ENCODE measurements at places on chromosomes 7 and 10.

- no peak for DNase-seq
These were observed 416.1 kb downstream of the DNAJB6 start for GRCh38 chr7:157752832-157753291.

DNA sequence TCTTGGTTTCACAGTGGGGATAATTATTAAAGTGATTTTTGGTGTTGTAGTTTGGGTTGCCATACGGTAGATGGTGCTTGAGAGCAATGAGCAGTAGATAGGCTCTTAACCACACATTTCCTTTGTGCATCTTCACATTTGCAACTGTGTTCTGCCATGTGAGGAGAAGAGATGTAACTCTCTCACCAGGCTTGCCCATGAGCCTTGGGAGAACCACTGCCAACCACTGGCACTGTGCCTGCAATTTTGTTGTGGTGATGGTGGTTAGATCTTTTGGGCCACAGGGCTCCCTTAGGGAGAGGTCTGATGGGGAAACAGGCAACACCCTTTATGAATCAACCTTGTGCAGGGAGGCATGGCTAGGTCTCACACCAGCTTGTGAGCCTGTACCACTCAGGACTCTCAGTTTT is 204.3 kb downstream of the CCDC7 start:
- no peak for DNase-seq

DNA sequence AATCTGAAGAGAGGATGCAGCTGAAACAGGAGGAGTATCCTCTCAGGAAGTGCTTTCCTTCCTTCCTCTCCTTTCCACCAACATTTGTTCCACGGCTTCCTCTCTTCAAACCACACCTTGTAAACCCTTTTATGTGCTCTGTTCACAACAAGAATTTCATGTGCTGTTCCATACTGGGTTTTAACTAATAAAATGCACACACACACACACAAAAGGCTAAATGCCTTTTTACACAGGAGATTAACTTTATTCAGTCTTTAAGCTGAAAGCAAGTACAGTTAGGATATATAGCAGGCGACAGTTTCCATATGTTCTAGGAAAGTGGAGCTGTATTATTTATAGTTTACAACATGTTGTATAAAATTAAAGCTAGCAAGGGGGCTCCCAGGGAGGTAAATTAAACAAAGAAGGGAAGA is 106.7 kb downstream of the REEP3 start:
- no peak for DNase-seq

DNA sequence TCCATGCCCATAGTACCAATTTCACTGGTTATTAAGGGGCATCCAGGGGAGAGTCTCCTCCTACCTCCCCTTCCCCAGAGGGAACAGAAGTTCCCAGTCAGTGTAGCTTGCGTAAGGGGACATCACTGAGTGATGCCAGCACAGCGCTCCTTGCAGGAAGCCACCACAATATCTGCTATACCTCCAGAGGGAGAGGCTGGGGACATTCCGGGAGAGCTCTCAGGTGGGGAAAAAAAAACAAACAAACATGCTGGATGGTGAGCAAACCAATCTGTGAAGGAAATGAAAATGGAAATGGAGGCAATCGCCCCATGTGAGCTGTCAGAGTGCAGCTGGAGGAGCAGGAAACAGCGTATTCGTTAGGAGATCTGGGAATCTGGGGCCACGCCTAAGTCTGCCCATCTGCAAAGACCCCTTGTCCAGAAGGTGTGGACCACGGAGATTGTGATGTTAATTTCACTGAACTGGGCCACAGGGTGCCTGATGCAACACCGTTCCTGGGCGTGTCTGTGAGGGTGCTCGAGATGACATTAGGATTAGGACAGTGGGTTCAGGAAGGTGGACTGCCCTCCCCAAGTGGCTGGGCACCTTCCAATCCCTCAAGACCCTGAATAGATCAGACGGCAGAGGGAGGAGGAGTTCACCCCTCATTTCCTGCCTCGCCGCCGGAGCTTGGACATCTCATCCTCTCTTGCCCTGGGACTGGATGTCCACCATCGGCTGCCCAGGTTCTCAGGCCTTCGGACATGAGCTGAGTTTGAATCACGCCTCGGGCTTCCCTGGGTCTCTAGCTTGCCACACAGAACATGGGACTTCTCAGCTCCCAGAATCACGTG is 30.5 kb downstream of the GNA12 start:
- peak; percentile 64 for DNase-seq

GRCh38 chr7:108299251-108299973 is 156.8 kb downstream of the NRCAM start:
- DNase-seq = no peak

DNA sequence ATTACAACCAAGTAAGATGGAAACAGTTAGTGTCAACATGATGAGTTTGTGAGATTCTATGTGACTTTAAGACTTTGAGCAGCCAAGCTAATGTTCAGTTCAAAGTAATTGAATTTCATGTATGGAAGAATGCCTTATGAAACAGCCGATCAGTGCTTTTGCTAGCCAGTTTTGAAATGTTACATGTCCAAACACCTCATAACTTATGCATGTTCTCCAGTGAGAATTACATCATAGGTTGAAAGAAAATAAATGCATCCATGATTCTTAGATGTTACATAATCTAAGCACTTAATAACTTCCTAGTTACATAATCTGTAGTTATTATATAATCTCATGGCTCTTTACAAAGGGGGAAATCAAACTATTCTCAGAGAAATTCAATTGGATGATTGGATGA is 211.3 kb downstream of the BICC1 start:
- DNase-seq = no peak

GRCh38 chr10:59155556-59155955 is 20.9 kb upstream of the PHYHIPL start:
- no peak for DNase-seq

DNA sequence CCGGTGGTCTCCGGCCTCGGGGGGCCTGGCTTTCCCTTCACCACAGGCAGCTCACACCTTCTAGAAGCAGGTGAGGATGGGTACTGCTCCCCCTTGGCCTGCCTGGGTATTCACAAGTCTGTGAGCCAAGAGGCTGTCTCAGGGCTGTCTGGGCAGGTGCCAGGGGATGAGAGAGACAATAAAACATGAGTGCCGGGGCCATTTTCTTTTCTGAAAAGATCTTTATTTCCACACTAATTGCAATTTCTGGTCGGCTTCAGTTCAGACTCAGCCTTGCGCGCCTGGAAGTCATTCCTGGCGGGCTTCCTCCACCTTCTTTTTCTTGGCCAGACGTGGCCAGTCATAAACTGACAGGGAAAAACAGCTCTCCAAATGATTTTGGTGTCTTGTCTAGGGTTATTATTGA is 171.2 kb downstream of the ARHGAP12 start:
- no peak for DNase-seq

GRCh38 chr7:75819711-75820110 is 6.1 kb upstream of the CCL24 start:
- no peak for DNase-seq

- peak; percentile 83 for DNase-seq
These were observed 17.7 kb downstream of the CLIP2 start for GRCh38 chr7:74306730-74307469.

DNA sequence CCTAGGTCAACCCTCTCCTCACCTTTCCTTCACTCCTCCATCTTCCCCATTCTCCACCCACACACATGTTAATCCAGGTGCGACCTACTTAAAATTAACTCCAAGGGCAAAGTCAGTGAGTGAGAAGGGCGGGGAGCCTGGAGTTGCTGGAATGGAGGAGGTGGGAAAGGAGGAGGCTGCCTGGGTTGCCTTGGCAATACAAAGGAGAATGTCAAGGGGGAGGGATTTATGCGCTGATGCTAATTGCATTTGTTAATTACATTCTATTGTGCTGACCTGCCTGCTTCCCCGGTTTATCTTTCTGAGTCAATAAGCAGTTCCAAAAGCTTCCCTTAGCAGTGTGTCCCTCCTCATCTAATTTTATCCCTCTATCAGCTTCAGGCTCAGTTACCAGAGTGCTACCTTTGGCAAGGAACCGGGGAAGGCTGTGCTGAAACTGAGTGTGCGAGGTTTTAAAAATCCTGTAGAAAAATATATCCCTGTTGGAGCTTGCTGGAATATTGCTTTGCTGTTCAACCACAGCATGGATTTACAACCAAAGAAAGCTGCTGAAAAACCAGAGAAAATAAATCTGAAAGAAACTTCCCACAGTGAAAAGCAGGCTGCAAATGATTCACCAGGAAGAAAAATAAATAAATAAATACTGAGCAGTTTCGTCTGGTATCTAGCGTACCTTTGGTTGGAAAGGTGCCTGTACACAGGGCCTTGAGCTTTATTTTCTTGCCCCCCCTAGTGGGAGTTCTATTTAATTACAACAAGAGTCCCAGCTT is 113.2 kb upstream of the DGKB start:
- DNase-seq = no peak

DNA sequence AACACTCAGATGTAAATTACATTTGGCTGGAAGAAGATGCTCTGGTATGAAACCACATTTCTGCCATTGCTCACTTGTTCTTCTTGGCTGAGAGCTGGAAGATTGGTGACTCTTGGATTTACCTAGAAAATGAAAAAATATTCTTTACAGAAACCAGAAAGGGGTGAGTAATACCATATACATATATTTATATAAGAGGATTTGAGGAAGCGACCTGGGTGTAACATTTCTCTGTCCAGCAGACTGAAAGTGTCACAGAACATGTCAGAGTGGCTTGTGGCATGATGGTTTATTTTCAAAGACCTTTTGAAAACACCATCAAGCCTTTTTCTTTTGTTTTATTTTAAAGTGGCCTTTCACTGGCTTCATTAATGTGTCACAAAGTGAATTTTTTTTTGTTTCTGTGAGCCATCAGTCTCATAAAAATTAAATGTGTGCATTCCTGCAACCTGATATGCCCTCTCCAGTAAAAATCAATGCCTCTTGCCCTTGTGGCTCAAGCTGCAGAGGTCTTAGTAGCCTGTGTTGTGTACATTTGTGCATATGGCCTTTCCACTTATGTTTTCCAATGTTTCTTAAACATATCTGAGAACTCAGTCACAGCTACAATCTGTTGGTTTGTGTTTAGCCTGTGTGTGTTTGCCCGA is 23.5 kb downstream of the CREB5 start:
- DNase-seq = no peak

DNA sequence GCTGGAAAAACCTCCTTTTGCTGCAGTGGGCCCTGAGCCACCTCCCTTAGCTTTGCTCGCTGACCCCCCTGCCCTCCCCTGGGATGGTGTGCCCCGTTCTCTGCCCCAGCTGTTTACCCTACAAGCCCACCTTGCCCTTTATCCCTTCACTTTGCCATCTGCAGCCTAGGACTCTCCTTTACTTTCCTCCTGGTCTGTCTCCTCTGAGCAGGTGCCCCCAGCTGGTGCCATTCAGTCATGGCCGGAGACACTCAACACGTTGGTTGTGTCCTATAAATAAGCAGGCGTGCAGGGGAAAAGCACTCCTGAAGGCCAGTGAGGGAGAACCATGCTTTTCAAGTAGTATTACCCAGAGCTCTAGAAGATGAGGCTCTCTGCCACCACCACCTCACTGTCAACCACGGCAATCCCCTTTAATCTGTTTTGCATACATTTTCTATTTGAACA is 6.1 kb downstream of the RASSF4 start:
- DNase-seq = peak; percentile 64

DNA sequence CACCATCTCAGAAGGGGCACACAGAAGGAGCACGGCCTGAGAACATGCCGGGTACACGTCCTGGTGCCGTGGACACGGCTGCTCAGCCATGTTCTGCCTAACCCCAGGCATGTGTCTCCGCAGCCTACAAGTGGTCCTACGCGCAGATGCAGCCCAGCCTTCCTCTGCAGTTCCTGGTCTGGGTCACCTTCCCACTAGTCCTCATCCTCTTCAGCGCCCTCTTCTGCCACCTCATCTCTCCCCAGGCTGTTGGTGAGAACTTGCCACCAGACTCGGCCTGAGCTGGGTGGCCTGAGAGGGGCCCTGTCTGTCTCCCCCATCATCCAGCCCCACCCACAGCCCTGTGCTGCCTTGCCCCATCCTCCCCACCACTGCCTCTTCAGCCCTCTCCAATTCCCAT is 5.3 kb downstream of the CLCN1 start:
- no peak for DNase-seq

DNA sequence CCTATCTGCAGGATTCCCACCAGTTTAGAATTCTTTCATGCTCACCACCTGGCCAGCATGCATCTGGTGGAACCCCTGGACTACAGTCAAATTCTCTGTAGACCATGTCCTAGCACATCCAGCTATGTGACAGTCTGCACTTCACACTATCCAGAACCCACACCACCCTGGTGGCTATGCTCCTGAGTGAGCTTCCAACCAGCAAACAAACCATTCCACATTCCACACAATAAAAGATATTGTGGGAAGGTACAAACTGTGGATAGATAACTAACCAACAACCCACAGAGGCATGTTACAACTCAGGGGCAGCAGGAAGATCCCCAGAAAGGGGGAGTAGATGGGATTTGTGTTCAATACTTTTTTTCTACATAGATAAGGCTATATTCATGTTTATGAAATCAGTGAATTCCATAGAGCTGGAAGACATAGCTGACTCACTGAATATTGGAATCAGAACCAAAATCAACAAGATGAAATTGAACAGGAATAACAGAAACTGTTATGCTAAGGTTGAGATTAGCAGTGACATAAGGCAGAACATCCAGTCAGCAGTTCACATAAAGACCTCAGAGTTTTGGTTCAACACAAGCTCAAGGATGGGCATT is 72.5 kb downstream of the LRRC17 start:
- no peak for DNase-seq

- no peak for DNase-seq
These were observed 1.2 kb upstream of the NAMPT start for GRCh38 chr7:106285855-106286492.

GRCh38 chr10:127996586-127996985 is 89.7 kb downstream of the PTPRE start:
- no peak for DNase-seq

- DNase-seq = peak; percentile 80
These were observed at the start of gene LOXL4 for GRCh38 chr10:98267894-98268693. TSS of gene LOXL4 (minus strand) at chr10:98268194. CDS start at chr10:98263019, 5,175 bp downstream.

GRCh38 chr7:37390114-37390513 is 58.5 kb downstream of the ELMO1 start:
- no peak for DNase-seq

GRCh38 chr10:80411681-80412220 is 3.4 kb downstream of the PRXL2A start:
- DNase-seq = no peak

Measured in coronary artery (tissue), 2 donors.